ENCODE measurements at places on chromosomes 2 and 18.
A peak's percentile ranks its signal among the peaks of the same experiment; 100 is the strongest.

- DNase-seq: no peak
These were observed 164.6 kb downstream of the HDAC4 start for GRCh38 chr2:239236043-239236807.

- no peak for DNase-seq
These were observed 2.0 kb upstream of the CYP26B1 start for GRCh38 chr2:72149556-72150156.

- DNase-seq: no peak
These were observed 81.5 kb downstream of the ZNF407 start for GRCh38 chr18:74679006-74679678.

GRCh38 chr18:53861185-53861584, 363.3 kb downstream of the MBD2 start:
- no peak for DNase-seq

GRCh38 chr2:20675701-20676352, 8.9 kb downstream of the GDF7 start:
- no peak for DNase-seq

DNA sequence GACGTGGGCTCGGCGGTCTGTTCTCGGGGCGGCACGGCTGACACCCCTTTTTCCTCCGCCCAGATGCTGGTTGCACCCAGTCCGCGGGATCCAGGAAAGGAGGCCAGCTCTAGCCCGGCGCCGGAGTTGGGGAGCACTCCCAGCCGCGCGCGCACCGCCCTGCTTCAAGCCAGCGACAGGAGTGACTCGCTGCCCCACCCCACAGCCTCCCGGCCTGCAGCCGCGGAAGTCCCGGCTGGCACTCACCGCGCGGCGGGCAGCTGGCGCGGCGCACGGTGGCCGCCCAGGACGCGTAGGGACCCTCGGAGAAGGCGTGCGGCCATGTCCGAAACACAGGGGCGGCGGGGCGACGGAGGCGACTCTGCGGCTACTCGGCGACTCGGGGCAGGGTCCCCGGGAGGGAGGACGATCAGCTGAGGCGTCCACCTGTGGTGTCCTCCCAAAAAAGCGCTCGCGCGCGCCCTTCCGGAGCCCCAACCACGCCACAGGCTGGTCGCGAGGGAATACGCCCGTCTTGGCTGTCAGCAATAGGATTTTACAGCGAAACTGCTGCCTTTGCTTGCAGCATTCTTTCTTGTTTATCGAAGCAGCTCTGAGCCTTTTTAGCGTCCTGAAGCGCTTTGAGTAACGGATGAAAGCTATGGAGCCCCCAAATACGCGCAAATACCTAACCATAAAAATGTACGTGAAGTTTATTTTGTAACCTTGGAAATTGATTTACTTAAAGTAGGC, at the start of gene ACADL:
TSS of gene ACADL (minus strand) at position 507 of the 732 bp plus-strand sequence. CDS start at position 323, 184 bp downstream.
- no peak for DNase-seq

DNA sequence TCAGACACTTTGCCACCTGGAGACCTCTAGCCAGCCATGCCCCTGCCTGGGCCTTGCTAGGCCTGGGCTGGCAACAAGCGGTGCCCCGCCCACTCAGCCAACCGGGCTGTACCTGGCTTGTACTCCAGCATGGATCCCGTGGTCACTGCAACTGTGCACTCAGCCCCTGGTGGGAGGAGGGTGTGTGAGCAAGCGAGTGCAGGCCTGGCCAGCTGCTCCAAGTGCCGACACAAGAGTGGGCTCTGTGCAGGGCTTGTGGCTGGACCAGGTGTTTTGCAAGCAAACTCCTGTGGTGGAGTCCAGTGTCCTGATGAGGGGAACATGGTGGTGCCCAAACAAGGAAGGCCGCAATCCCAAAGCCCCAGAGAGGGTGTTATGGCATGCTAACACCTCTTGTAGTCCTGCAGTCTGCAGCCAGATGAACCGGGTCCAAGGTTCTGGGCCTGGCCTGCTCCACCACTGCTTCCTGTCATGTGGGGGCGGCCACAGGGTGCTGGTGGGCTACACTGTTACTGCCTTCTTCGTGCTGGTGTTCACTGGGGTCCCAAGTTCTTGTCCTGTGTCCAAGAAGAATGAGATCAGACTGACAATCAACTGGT, 60.1 kb upstream of the CD28 start:
- no peak for DNase-seq

DNA sequence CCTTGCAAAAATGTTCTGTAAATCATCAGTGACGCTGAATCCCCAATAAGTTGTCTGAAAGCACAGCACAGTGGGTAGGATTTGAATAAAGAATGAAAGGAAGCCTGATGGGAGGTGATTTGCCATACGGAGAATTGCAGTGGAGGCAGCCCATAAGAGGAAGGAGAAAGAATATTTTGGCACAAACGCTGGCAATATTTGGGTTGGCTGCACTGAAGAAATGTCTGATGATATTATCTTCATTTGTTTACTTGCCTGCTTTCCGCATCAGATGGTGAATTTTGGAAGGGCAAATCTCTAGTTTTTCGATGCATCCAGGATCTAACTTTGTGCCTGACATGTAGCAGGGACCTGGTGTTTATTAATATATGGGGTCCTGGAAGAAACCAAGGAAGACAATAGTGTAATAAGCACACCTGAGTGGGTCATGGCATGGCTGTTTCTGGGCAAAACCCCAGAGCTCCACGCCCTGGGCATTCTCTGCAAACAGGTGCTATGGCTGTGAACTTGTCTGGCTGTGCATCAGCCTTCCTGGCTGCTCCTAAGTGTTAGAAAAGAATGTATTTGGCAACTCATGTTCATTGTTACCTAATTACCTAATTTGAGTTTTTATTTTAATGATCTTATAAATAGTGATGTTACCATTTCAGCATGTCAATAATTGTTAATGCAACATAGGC, 5.9 kb downstream of the GALR1 start:
- DNase-seq: no peak

GRCh38 chr2:207437524-207438143, 92.1 kb upstream of the CREB1 start:
- no peak for DNase-seq

- peak; percentile 38 for DNase-seq
These were observed 117.6 kb upstream of the KLF7 start for GRCh38 chr2:207283356-207283755.

DNA sequence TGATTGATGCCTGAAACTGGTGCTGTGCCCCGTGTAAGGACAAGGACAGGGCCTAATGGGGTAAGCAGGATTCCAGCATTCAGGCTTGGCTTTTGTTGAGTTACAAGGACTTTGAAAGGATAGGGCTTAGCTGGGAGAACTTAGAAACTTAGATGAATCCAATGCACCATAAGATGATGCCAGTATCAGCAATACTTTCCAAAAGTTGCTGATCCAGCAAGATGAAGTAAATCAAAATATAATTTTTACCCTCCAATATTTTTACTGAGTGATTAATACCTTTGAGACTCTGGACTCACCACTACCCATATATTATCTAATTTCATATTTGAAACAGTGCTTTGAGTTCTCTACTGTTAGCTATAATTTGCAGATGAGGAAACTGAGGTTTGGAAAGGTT, 354.5 kb upstream of the ATP5MC3 start:
- DNase-seq: no peak

DNA sequence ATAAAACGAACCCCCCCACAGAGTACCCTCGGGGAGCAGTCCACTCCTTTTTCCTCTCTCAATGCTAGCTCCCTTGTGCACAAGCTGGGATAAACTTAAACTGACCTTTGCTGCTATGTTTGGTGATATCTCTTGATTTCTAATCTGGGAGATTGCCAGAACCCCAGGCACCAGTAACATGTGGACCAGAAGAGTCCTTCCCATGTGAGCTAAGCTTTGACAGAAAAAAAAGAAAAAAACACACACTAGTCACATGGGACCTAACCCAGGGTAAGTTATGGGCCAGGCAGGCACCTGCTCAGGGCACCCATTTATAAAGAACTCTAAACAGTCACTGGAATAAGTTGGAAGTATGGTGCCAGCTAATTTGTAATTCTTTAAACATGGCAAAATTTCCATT, 242.6 kb downstream of the EN1 start:
- DNase-seq: no peak

DNA sequence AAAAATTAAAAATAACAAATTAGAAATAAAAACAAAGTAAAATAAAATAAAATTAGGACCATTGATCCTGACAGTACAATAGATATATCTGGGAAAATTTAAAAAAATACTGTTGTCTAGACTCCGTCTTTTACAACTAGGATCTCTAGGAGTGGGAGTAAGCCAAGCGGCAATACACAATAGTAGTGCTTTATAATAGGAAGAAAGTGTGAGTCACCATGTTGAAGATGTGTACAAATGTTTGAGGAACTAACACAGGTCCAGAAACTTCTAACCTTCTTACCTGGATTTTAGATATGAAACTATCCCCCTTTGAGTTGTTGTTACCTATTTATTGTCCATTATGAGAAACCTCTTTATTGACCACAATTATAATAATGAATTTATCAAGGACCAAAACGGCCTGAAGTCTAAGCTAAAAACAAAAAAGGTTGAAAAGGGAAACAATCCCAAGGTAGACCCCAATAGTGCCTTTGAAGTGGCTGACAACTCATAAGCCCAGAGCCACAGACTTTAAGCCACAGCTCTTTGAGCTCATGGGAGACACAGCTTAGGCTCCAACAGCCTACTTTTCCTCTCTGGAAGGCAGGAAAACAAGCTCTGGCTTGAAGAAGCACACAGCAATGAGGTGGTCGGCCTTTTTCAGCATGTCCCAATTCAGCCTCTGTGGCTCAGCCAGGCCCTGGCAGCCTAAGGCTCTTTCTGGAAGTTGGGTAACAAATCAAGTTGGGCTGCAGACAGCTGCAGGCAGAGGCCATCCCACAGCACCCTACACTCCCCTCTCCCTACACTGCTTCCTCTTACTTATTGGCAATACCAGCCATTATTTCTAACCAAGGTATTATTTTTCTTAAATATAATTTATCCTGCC, 62.9 kb downstream of the AQP4 start:
- no peak for DNase-seq

DNA sequence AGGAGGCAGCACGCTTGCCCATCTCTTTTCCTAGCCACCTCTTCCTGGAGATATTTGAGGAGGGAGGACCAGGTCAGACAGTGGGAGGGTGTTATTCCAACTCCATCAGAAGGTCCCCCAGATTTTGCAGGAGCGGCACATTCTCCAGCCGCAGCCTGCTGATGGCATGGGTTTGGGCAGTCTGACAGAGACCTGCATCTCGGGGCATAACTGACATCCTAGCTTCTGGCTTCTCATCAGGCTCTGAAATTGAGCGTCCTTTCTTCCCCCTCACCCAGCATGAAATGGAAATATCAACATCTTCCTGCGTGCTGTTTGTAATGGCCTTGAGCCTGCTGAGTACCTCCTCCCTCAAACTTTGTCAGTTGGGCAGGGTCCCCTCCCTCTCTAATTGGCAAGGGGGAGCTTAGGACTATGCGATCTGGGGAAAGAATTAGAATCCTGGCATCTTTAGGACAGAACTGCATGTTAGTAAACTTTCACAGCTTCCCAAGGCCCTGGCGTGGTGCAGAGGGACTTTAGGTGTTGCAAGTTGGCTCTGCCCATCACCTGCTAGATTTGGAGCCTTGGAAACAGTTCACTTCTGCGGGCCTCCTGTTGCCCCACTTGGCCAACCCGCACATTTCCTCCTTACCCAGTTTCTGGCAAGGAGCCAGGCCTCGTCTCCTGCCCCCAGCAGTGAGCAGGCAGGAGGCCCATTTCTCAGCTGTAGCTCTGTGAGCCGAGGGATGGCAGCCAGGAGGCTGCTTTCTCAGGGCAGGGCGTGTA, 2.2 kb downstream of the ITM2C start:
- no peak for DNase-seq

GRCh38 chr18:70423120-70423519, 134.3 kb downstream of the SOCS6 start:
- DNase-seq: no peak

DNA sequence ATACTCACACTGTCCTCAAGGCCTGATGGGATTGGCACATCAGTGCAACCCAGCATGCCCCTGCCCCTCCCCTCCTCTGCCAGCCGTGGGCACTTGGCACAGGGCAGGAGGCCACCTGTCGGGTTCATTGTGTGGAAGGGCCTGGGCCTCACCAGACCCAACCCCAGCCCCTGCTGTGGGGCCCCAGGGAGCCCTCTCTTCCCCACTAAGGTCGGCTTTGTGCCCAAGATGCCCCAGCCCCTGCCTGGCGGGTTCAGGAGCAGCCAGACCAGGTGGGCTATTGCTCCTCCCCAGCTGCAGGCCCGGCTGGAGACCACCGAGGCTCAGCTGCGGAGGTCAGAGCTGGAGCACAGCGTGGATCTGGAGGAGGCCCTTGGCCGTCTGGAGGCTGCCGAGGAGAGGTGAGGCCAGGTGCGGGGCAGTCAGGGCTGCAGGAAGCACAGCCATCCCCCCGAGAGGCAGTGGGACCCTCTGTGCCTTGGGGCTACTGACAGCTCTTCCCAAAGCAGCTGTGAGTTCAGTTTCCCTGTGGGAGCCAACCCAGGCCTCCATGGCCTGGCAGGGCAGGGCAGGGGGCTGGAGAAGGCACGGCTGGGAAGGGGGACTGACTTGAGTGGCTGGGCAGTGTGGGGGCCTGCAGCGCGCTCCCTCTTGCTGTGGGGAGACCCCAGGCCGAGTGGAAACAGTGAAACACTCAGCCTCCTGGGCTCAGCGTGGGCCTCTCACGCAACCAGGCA, 16.3 kb downstream of the CROCC2 start:
- DNase-seq: no peak

DNA sequence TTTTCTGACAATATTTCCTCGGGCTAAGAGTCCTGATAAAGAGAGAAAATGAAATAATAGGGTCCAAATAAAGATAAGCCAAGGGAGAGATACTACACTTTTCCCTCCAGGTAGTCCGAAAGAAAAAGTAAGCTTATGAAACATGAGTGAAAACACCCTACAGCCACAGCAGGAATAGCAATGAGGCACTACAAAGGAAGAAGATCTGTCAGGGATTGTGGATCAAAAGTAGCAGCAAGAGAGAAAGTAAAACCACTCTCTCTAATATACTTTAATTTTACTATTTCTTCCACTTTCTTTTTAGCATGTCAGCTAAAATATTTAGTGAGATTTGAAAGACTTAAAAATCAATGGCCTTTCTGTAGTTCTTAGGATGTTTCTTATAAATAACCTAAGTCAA, 1601.8 kb downstream of the LRP1B start:
- DNase-seq: no peak

GRCh38 chr2:74602586-74603281, 45.4 kb downstream of the M1AP start:
- DNase-seq: peak; percentile 73

- no peak for DNase-seq
These were observed 114.8 kb upstream of the PKDCC start for GRCh38 chr2:41933046-41933420.

DNA sequence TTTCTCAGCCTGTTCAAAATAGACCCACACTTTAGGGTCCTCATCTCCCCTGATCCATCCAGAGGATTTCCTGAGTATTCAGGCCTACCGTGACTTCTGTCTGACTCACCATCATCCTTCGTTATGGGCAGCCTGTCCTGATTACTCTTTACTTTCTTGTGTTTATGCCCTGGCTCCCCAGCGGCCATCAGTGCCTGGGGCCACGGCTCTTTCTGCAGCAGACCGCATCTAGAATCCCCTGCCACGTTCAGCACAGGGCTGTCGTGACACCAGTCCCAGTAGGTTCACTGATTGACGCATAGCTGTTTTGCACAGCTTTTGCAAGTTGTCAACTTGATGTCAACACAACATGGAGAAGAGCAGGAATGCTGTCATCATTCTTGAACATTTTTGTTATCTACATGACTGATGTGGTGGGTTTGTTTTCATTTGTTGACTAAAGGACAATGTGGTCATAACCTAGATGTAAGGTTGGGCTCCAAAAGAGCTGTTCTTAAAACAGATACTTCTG, 225.6 kb downstream of the HAUS1 start:
- DNase-seq: no peak

GRCh38 chr2:59912042-59912441, 641.4 kb downstream of the BCL11A start:
- DNase-seq: no peak

- DNase-seq: no peak
These were observed 280.6 kb upstream of the PARD3B start for GRCh38 chr2:204264621-204265140.
